ENCODE measurements at places on chromosomes 5 and 9.

- DNase-seq: no peak
Measured at GRCh38 chr5:93184041-93184440, 397.0 kb downstream of the NR2F1-AS1 start.

GRCh38 chr9:33988219-33988890 lies 60.3 kb downstream of the UBAP2 start:
- DNase-seq: no peak

DNA sequence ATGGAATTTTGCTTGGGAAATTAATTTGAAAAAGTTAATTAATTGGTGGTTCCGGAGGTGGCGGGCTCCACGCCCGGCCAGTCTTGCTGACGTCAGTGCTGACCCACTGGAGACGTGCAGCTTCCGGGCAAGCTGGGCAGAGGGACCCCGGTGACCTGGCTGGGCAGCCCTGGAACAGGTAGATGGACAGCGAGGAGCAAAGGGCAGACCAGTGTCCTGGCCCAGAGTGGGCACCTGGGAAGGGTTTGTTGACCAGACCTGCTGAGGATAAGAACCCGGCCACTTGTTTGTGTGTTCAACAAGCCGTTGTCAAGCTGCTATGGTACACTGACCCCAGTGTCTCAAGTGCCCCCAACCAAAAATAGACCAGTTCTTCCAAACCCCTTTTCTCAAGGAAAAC lies 17.5 kb downstream of the CXXC5 start:
- no peak for DNase-seq

DNA sequence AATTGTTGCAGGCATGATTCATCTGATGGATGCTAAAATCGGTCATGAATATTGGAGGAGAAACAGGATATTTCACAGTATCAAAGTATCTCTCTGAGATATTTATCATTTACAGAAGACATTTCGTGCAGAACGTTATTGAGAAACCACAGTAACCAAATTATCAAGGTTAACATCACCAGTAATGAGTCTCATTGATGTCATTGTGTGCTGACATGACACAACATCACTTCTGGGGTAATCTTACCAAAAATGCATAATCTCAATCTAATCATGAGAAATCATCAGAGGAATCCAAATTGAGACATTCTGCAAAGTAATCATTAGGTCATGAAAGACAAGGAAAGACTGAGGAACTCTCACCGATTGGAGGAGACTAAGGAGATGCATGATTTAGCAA lies 42.7 kb downstream of the C5orf22 start:
- no peak for DNase-seq

DNA sequence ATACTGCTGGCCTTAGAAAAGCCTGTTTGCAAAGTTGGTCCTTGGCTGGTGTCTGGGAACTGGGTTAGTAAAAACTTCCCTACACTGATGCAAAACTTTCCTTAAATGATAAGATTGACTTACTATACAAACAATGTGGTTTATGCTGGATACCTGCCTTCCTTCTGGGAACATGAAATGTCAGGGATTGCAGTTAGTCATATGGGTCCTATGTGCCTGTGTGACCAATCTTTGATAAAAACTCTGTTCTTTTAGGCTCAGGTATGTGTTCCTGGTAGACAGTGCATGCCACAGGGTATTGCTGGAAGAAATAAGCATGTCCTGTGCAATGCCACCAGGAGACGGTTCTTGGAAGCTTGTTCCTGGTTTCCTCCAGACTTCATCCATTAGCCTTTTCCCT lies 173.3 kb downstream of the RMI1 start:
- no peak for DNase-seq

DNA sequence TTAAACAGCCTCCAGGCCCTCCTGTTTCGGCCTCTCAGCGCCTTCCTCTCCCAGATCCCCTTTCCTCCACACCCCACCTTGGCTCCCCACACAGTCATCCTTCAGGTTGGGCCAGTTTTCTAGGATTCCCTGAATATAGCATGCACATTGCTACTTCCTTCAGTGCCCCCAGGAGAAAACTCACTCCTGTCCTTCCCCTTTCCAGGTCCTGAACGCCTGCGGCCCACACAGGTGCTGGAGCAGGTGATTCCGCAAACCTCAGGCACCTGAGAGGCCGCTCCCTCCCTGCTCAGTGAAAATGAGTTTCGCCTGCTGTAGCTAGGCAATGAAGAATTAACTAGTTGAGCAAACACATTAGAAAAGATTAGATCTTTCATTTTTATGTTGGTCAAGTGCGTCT lies 185.0 kb downstream of the MED10 start:
- DNase-seq: peak; percentile 21

DNA sequence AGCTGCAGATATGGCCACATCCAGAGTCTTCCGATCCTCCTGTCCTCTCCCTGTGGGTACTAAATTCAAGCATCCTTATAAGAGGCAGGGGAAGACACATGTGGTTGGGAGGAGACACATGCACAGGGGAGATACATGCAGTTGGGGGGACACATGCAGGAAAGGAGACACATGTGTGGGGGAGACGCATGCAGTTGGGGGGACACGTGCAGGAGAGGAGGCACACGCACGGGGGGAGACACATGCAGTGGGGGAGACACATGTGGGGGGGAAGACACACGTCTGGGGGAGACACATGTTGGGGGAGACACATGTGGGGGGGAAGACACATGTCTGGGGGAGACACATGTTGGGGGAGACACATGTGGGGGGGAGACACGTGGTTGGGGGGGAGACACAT lies 21.2 kb upstream of the OLFM1 start:
- DNase-seq: no peak

GRCh38 chr9:27407491-27407890 lies 110.5 kb upstream of the EQTN start:
- DNase-seq: no peak

DNA sequence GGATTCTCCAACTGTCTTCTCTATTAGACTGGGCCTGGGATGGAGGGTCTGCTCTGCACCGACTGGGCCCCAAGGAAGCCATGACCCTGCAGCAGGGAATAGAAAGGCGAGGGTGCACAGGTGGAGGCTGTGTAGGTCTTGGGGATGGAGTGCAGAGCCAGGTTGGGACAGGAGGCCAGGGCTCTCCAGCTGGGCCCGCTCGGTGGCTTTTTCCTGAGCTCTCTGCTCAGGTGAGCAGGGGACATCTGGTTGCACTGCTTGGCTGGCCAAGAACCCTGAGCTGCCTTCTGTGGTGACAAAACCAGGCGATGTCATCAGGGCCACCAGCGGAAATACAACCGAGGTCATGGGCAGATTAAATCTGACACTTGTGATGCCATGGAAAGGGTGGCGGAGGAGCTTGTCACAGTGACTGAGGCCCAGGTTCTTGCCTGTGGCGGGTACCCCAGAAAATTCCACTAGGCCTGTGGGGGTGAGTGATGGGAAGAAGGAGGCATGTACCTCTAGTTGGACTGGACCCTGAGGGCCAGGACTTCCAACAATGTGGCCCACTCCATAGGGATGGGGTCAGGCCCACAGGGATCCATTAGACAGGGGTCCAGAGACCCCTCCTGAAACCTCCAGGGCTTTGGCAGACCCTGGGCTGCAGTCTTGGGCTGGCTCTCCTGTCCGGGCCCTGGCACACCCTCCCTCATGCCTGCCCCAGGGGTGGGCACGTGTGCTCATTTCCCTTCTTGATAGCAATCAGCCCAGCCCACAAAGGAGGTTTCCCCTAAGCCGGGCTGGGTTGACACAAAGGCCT lies 4.4 kb upstream of the IL3 start:
- DNase-seq: no peak

DNA sequence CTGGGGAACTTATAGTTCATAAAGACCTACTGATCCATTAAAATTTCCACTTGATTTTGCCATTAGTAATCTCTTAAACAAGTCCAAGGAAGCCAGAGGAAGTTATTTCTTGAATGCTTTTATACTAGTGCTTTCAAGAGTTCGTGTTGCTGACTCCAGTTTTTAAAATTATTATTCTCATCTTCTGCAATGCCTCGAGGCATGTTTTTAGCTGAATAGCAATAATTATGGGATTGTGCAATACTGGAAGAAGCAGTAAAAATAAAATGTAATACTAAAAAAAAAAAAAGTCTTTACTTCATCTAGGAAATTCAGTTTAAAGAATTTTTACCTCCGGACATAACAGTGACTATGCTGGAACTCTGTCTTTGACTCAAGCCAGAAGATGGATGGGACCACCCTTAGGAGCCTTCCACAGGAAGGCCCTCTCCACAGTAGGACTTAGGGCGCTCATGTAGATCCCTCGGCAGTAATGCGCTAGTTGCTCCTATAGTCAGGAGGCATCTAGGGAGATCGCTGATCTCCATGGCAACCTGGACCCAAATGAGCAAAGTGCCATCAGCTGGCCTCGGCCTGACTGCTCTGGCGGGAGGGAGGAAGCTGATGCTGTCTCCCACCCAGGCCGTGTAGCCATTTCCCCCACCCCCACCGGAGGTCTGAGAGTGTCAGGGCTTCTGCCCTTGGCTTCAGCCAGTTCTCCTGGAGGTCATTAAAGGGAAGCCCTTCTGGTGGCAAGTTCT lies 56.7 kb downstream of the DAPK1 start:
- DNase-seq: no peak

DNA sequence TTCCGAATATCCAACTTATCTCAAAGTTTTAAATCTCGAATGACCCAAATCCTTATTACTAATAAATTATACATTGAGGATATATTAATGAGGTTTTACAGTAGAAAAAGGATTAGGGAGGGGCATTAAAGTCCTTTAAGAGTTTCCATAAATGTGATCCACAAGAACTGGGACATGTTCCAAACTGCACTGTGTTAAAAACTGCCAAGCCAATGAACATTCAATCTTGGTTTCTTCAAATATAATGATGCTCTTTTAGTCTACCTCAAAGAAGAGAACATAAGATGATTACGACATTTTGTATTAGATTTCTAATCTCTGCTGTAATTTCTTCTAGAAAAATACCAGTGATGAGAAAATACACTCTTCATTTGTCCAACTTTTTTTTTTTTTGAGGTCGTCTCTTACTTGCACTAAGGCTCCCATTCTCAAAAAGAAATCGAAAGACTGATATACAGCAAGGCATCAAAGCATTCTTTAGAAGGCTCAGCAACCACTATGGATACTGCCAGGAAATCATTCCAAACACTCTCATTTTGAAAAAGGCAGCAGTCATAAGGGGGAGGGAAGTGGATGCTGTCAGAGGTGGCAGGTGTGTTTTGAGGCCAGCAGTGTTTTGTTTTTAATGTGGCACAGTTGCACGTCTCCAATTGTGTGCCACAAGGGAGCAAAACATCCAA lies 1.7 kb downstream of the PTAR1 start:
- DNase-seq: peak; percentile 13

- no peak for DNase-seq
Measured at GRCh38 chr5:163512526-163512925, 7.1 kb downstream of the MAT2B start.

- no peak for DNase-seq
Measured at GRCh38 chr9:112130347-112130746, 44.8 kb downstream of the SUSD1 start.

All from right kidney (tissue), 9 donors.